Stimulated activated CD4-positive, alpha-beta T cell treated with anti-CD3 and anti-CD28 coated beads, TNF-alpha, amount 100 ng/mL, for 1 hour (primary cell): ENCODE measurements at places on chromosomes 11 and 22.
A peak's percentile ranks its signal among the peaks of the same experiment; 100 is the strongest.

DNA sequence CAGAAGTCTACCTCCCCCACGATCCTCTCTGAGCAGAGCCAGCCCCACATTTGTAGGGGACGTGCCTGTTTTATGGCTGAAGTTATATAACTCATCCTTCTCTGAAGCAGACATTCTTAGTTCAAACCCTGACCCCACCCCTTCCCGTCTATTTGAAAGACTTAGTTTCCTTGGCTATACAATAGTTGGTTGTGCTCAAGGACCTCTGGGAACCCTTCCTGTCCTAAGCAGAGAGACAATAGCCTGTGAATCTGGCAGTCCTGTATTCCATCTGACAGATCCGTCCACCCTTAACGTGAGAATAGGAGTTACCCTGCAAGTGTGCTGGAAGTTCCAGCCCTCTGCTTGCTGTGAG is 75.2 kb downstream of the MN1 start:
- DNase-seq: no peak

- DNase-seq: no peak
Observed at GRCh38 chr22:38919631-38920190, 37.7 kb upstream of the APOBEC3A start.

GRCh38 chr11:27783701-27784355 is 83.6 kb upstream of the BDNF start:
- no peak for DNase-seq

- no peak for DNase-seq
Observed at GRCh38 chr11:69791276-69792180, 16.4 kb upstream of the FGF4 start.

DNA sequence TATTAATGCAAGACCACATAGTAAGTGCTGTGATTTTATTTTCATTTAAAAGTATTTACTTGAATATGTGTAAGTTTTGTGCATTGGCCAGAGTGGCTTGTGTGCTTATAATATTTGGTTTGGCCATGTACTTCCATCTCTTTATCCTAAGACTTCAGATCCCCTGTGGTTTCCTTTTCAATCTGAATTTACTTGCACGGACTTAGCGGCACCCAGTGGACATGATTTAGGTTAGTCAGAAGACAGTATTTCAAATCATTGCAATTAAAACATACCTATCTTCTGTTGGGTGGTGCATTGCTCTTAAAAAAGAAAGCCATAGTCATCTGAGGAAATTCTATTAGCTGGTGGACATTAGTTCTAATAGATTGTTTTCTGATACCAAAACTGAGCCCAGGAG is 30.7 kb downstream of the PIWIL4 start:
- DNase-seq: no peak

GRCh38 chr11:120956710-120957495 is 67.0 kb upstream of the TBCEL start:
- no peak for DNase-seq

- DNase-seq: peak; percentile 76
Observed at GRCh38 chr11:2901854-2902783, 16.5 kb upstream of the CDKN1C start.

DNA sequence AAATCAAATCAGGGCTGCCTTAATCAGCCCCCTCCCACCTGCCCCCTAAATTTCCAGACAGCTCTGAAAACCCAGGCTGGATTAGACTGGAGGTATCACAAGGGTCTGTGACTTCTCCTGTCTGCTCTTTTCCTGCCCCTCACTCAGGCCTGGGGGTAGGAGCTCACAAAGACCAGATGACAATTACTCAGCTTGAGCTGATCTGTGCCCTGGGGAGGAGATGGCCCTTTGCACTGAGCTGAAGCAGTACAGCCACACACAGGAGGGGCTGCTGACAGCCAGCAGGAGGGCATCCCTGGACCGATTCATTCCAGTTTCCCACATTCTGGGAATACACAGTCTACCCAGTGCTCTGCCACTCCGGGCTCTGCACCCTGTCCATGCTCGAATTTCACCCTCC is 4.2 kb downstream of the ABCC8 start:
- DNase-seq: no peak

DNA sequence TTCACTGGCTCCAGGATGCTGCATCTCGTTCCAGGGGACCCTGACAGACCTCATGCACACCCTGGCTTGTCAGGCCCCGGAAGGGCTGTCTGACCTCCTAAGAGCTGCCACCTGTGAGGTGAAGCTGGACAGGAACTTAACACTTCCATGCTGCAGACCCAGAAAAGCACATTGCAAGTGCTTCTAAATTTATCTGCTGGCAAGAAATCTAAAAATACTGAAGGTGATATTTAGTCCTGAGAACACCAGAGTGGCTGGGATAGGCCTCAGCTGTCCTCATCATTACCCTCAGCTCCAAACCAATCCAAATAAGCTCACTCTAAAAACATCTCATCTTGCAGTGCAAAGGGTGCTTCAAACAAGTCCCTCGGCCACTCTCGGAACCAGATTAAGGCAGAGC is 46.7 kb downstream of the ABTB2 start:
- no peak for DNase-seq

GRCh38 chr22:46576556-46577367 is 39.3 kb upstream of the CELSR1 start:
- peak; percentile 38 for DNase-seq
